Fibroblast of gingiva (primary cell): ENCODE measurements at places on chromosomes 13 and 19.
A peak's percentile ranks its signal among the peaks of the same experiment; 100 is the strongest.

- no peak for DNase-seq
Measured at GRCh38 chr13:70162141-70162540, 53.9 kb upstream of the KLHL1 start.

- no peak for DNase-seq
Measured at GRCh38 chr13:114096031-114096485, 36.4 kb downstream of the RASA3 start.

DNA sequence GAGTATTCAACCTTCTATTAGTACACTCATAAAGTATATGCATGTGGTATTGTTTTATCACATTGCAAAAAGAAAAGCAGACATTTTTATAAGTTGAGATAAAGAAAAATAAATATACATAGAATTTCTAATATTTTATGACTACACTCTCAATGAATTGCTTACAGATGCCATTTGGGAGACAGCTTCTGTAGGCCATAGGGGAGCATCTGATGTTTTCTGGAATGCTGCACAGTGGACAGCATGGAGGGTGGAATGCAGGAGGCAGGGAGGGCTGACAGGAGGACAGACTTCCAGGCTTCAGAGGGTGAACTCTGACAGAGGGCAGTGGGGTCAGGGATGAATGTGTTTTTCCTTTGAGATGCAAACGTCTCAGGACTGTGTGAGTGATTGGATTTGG is 45.8 kb downstream of the MIPEP start:
- no peak for DNase-seq

GRCh38 chr19:11180346-11180745 is 17.0 kb downstream of the KANK2 start:
- DNase-seq, result no peak

DNA sequence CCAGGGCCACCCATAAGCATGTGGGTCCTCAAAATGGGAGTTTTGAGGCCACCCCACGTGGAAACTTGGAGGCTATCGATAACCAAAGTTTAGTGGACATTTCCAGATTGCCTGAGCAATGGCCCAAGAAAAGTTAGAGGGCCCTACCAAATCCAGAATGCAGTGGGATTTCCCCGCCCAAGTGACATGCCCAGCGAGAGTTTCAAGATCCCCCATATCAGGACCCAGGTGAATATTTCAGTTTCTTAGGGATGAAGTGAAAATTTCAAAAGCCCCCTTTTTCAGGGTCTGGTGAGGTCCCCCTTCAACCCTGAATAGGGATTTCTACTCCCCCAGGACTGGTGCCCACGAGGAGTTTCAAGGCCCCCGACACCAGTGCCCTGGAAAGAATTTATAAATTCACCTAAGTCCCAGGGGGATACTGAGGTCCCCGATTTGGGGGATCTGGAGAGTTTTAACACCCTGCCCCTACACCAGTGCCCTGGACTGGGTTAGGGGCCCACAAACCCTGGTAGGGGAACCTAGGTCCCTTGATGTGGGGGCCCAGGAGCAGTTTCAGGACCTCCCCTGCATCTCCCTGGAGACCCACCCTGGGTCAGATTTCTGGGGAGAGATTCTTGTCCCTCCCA is 695 bp downstream of the BST2 start:
- DNase-seq, result no peak

GRCh38 chr13:19818223-19818842 is 35.6 kb upstream of the PSPC1 start:
- no peak for DNase-seq

GRCh38 chr19:15337202-15337601 is 4.9 kb upstream of the BRD4 start:
- DNase-seq, result peak; percentile 55

- DNase-seq, result peak; percentile 76
Measured at GRCh38 chr13:76516013-76516412, 370.2 kb downstream of the KCTD12 start.

- no peak for DNase-seq
Measured at GRCh38 chr19:12648088-12648487, 18.5 kb downstream of the MAN2B1 start.

GRCh38 chr13:25215253-25215575 is 43.1 kb upstream of the AMER2 start:
- DNase-seq, result no peak

DNA sequence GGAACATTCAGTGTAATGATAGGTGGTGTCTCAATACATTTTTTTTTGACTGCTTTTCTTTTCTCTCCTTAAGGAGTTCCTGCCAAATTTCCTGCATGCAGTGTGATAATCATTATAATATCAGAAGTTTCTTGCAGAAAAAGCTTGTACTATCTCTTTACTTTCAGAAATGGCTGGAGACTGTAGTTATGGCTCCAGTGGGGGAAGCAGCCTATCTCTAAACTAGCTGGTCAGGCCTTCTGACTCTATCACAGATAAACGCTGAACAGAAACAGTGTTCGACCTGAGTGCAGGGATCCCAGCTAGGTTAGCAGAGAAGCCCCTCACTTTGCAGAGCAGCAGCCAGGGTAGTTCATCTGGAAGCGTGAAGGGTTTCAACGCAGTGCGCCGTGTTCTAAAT is 1.9 kb downstream of the CCNE1 start:
- DNase-seq, result no peak

GRCh38 chr19:1452802-1453524 is 3.0 kb downstream of the APC2 start:
- no peak for DNase-seq

DNA sequence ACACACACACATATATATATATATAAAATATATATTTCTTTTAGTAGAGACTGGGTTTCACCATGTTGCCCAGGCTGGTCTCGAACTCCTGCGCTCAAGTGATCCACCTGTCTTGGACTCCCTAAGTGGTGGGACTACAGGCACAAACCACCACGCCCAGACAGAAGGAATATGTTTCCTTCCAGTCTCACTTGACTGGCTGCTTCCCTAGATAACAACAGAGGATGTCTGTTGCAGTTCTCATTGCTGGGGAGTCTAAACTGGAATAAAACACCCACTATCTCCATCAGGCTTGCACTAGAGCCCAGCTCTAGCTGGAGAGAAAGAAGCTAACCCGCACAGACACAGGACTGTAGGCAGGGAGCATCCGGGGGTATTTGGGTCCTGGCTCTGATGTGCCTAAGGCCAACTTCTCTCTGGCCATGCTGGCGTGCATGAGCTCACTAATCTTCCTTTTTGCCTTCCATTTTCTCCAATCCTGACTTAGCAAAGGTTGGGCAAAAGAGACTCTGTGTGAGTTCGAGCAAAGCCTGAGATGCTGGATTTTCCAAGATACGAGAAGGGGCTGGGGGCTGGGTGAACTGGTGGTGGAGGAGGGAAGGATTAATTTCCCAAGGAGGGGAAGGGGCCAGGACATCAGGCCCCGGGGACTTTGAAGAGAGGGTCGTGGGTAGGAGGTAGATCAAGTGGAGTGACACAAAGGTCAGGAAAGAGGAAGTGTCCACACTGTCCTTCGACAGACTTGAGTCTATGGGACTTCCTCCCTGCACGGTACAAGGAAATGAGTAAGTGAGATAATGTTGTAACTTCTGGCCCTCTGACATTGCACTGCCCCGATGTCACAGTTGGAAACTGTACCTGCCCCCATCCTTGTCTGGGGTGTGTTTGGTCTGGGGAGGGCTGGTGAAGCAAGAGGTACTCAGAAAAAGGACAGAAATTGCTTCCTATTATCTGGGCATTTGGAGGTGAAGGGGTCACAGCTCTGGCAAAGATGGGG is 22.5 kb upstream of the ALOX5AP start:
- no peak for DNase-seq

DNA sequence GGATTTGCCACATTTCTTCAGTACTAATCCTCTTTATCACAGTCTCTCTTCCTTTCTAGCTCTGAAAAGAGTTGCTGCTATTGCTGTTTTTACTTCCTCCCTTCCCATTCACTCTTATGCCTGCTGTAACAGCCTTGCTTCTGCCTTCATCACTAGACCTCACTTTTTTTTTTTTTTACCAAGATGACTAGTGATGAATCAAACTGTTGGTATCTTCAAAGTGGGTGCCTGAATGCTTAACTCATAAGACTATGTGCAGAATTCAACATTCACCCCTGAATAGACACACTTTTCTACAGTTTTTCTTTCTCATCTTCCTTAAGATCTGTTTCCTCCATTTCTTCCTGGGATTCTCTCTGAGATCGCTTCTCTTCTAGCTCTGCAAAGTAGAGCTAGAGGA is 217.2 kb upstream of the HTR2A start:
- DNase-seq, result peak; percentile 27

- no peak for DNase-seq
Measured at GRCh38 chr19:50377517-50377916, 1.3 kb downstream of the NR1H2 start.

- DNase-seq, result no peak
Measured at GRCh38 chr19:2638417-2638940, 64.0 kb downstream of the GNG7 start.

- no peak for DNase-seq
Measured at GRCh38 chr13:85541476-85541875, 257.7 kb downstream of the SLITRK6 start.

DNA sequence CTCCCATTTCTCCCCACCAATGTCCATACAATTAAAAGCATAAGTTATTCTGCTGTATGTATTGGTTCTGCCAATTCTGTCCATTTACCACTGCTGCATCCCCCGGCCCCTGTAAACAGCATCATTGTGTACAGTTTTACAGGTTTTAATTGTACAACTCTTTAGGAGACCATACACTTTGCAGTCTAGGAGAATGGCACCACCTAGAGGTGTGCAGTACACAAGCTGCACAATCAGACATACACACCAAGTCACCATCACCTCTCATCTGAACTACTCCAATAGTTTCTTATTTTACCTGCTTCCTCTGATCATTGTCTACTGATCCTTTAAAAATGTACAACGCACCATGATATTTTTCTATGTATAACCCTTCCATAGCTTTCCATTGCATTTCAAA is 855.9 kb upstream of the KLHL1 start:
- no peak for DNase-seq

DNA sequence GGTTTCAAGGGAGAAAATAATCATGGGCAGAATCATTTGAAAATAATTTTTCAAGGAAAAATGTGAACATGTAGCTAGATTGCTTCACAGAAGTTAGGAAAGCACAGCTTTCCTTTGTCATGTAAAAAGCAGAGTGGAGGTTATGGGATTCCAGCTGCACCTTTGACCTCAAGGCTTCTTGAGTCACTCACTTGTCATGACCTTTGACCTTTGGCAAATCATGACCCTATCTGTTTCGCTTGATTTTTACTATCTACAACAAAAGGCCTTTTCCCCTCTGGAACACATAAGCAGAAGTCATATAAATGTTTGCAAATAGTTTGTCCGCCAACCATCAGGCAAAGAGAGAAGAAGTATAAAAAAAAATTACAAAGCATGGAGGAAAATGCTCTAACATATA is 210.7 kb upstream of the MIR17HG start:
- no peak for DNase-seq

- DNase-seq, result no peak
Measured at GRCh38 chr19:737591-738093, 13.3 kb upstream of the MISP start.

GRCh38 chr19:6723108-6723618 is 2.7 kb upstream of the C3 start:
- DNase-seq, result peak; percentile 41

DNA sequence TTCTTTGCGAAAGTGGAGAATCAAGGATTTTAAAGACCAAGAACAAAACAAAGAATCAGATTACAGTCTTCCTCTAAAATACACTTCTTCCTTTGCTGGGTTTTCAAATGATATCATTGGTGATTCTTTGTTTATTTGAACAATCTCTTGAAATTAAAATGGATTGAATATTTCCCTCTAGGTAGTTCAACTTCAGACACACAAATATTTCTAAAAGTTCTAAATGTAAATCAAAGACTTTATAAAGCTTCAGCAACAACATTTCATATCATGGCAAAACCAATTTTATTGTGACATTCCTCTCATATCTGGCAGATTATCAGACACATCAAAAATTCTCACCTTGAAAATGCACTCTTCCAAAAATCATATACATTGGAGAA is 13.0 kb downstream of the ZIC2 start:
- no peak for DNase-seq

DNA sequence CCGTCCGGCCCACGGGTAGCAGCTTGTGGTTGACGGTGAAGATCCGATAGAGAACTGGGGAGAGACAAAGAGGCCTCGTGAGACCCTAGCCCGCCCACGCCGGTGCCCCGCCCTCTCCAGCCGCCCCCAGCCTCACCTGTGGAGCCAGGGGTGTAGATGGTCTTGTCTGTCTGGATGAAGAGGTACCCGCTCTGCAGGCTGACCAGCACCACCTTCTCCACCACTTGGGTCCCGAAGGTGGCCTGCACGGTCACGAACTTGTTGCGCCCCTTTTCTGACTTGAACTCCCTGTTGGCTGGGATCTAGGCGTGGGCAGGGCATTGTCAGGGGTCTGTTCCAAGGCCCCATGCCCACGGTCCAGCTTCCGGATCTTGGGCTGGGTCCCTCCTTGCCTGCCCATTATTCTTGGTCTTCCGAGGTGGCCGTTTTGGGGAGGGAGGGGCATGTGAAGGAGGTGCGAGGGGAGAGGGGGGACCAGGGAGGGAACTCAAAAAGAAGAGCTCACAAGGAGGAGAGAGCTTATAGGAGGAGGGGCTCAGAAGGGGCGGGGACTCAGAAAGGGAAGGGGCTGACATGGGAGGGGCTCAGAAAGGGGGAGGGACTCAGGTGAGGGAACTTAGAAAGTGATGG is 2.2 kb downstream of the C3 start:
- no peak for DNase-seq

DNA sequence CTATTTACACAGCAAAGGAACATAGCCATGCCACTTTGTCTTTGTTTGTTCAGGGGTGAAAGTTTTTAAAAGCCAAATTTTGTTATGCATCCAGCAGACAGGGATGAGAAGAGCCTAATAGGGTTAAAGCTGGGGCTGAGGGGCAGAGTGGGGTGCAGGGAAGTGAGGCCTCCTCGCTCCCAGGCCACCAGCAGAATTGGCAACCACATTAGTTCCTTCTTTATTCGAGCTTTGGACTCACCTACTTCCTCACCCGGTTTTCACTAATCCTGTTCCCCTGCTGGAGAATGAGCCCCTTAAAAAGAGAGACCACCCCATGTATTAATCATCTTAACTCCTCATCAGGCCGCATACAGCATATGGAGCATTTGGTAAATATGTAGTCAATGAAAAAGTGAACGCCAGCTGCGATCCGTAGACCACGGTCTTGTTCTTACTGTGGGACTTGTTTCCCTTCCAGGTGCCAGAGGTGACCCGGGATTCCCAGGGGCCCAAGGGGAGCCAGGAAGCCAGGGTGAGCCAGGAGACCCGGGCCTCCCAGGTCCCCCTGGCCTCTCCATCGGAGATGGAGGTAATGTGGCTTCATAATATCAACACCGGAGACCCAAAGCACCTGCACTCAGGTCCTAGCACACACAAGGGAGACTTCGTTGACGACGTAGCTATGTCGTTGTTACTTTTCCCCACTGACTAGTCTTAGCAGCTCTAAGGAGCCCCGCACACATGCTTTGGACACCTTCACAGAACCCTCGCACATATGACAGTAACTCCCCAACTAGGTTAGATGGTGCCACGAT is 112.1 kb downstream of the RAB20 start:
- DNase-seq, result no peak

- peak; percentile 21 for DNase-seq
Measured at GRCh38 chr19:5954293-5954692, 23.6 kb downstream of the RANBP3 start.

GRCh38 chr13:66864627-66865026 is 365.5 kb downstream of the PCDH9 start:
- DNase-seq, result no peak
